ENCODE measurements at places on chromosomes 16 and 17.
A peak's percentile ranks its signal among the peaks of the same experiment; 100 is the strongest.

DNA sequence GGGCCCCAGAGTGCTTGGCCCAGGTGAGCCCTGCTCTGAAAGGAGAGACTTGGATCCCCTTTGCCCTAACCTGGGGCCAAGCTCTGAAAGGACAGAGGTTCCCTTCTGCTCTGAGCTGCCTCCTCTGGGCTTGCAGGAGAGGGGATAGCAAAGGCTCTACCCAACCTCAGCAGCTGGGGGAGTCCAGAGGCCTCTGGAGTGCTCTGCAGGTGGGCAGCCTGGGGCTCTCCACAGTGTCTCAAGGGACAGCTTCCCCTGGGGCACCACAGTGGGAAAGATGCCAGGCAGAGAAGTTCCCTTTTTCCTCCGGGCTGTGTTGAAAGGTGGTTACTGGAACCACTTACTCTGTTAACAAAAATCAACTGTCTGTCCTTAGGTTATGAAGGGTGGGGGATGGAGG lies 48.2 kb upstream of the MGAT5B start:
- DNase-seq: no peak

DNA sequence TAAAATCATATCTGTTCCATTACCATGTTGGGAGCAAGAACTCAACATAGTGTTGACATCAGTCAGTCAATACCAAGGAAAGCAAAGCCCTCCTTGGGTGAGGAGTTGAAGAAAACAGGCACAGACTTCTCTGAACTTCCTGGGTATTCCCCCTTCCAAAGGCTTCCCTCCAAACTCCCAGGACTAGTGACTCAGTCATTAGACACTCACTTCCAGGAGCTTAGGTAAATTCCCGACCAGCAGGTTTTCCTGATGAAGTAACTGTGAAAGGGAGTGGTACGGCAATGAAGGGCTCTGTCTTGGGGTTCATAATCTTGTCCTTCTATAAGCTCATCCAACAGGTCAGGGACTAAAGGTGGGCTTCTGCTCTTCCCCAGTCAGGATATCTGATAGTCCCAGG lies 293.8 kb upstream of the AXIN2 start:
- DNase-seq: no peak

- no peak for DNase-seq
Observed at GRCh38 chr17:75277664-75278071, 6.6 kb upstream of the MIF4GD start.

- DNase-seq: no peak
Observed at GRCh38 chr17:17093764-17094163, 51.5 kb downstream of the MPRIP start.

- no peak for DNase-seq
Observed at GRCh38 chr17:74777901-74778515, 1.9 kb upstream of the NAT9 start.

DNA sequence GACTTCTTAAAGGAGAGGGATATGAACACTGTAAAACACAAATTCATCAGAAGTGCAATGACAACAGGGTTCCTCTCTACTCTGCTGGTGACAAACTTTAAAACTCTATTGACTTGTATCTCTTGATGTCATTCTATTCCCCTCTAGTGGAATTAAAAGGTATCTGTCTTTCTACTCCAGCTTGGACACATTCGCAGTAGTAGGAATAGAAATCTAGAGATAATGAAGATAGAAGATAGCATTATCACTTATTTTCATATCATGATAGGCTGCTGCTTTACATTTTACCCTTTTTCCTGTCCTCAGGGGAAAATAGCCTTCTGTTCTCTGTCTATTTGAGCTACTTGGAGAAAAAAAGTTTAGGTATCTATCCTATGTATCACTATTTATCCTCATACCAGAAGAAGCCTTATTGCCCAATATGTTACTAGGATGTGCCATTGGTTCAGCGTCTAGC lies 209.6 kb upstream of the CACNG5 start:
- no peak for DNase-seq

GRCh38 chr16:53309457-53309856 lies 124.8 kb upstream of the RBL2 start:
- DNase-seq: no peak

DNA sequence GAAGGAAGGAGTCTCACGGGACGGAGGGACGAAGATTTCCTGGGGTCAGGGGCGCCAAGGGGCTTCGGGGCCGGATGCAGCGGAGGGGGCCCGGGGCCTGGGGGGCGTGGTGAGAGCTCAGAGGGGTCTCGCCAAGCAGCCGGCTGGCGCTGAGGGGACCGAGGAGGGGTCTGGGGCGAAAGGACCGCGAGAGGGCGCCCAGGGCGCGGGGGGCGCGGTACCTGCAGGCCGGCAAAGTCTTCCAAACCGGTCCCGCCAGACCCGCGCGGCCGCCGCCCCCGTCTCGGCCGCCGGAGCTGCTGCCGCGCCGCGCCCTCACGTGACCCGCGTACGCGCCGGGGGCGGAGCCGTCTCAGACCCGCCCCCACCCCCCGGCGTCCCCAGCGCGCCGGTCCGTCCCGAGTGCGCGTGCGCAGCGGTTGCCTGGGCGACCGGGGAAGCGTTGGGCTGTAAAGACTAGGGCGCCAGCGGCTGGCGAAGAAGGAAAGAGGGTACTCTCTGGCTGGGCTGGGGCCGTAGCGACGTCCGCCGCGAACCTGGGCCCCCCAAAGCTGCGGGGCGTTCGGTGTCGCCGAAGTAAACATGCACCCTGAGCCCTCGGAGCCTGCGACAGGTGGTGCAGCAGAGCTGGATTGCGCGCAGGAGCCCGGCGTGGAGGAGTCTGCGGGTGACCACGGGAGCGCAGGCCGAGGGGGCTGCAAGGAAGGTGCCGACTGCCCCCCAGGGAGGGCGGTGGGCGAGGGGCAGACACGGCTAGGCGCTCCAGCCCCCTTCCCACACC lies at the start of the genes DNAAF1 and HSDL1:
DNAAF1 (plus strand) TSS at position 450 of the 781 bp plus-strand sequence; CDS start at position 583, 133 bp downstream.
HSDL1 (minus strand) TSS at position 319 of the 781 bp plus-strand sequence. CDS start 13,856 bp downstream, outside the sequence.
- DNase-seq: peak; percentile 85

GRCh38 chr16:68093816-68094613 lies 8.8 kb downstream of the NFATC3 start:
- DNase-seq: no peak
